ENCODE measurements at places on chromosomes 7 and 10.

- no peak for DNase-seq
These were observed 778.0 kb downstream of the MAGI2 start for GRCh38 chr7:78675511-78675910.

DNA sequence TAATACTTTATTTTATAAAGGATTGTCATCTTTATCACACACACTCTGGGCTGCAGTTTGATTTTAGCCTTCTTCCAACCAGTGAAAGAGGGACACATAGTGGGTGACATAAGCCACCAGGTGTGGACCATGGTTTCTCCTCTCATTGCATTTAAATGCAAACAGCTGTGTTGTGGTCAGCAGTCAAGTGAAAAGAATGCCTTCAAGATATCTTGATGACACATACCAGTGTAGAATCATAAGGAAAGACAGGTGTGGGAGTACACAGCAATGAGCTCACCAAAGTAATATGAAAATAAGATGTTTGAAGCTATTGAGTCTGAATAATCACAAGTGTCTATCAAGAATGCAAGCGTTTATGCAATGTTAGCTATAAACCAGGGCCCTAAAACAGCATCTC lies 580.0 kb downstream of the XPNPEP1 start:
- no peak for DNase-seq

- DNase-seq, result no peak
These were observed 218.5 kb downstream of the TCF7L2 start for GRCh38 chr10:113168584-113168983.

DNA sequence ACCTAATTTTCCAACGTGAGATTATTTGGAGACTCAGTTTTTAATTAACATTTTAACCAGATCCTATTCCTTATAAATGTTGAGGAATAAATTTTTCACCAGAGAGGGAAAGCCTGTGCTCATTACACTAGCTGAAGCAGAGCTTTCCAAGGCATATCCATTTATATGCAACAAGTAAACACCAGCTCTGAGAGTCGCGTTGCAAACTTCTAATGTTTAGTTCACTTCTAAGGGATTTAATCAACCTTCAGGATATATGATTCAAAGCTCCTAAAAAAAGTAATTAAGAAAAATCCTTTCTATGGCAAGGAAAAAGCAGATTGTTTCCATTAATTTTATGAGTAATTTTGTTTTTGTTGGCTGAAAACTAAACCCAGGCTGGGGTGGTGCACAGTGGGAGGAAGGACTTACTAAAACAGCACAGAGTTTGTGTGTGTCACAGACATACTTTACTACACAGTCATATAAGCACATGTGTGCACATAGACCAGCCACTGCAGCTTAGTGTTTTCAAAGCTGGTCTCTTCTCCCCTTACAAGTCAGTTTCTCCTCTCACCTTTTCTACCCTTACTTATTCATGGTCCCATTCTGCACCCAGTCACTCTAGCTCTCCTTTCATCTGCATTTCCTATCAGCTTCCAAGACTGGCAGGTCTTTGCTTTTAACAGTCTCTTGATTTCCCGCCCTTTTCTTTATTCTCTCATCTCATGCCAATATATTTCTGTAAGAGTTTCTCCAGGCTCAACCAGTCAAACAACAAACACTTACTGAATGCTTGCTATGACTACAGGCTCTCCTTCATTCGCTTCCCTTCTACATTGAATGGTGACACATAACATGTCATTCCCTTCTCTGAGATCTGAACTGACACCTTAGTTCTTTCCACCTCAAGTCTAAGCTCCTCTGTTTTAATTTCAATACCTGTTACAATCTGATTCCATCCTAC lies 81.1 kb upstream of the FZD1 start:
- DNase-seq, result no peak

GRCh38 chr7:24462984-24463383 lies 110.3 kb upstream of the PALS2 start:
- no peak for DNase-seq

GRCh38 chr7:54541669-54542625 lies at the start of gene VSTM2A:
VSTM2A (plus strand) TSS chr7:54542375; CDS start chr7:54542731, 356 bp downstream.
- peak; percentile 22 for DNase-seq

- DNase-seq, result no peak
These were observed 422.3 kb downstream of the DGKB start for GRCh38 chr7:14480281-14480680.

- DNase-seq, result no peak
These were observed 59.1 kb downstream of the ZNF365 start for GRCh38 chr10:62433181-62433692.

- peak; percentile 7 for DNase-seq
These were observed 91.8 kb downstream of the PTPRN2 start for GRCh38 chr7:158495786-158496185.

- no peak for DNase-seq
These were observed 64.3 kb downstream of the RGS10 start for GRCh38 chr10:119478111-119478802.

GRCh38 chr7:75804004-75804403 lies 9.6 kb downstream of the CCL24 start:
- DNase-seq, result no peak

DNA sequence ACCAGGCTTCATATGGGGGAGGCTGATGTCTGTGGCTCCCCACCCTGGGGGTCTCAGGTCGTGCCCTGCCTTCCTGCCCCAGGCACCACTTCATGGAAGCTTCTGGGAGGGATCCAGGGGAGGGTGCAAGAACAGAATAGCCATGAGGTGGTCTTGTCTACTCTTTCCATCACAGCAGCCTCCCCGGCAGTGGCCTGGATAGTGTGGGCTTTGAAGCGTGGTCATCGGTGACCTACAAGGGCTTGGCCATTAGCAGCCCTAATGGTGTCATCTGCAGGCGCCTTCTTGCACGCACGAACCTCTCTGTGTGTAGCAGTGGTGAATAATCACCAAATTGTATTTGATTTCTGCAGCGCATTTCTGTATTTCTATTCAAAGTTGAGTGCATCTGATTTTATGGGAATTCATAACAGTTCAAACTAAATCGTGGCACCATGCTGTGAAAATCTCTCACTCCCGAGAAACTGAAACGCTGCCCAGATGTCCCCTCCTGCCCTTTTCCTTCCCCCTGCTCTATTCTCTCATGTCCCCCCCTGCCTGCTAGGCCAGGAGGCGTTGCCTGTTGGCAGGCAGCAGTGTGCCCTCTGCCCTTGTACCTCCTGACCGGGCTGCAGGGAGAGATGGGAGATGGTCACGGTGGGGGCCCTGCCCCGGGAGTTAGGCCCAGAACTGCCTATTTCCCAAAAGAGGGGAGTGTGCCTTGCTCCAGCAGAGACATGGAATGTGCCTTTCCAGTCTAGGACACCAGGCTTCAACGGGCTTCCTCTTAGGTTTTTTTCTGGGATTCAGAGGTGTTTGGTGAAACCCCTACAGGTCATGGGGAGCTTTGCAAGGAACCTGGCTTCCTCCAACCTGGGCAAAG lies 34.8 kb downstream of the CDH23 start:
- no peak for DNase-seq

GRCh38 chr10:3895045-3895631 lies 110.1 kb upstream of the KLF6 start:
- DNase-seq, result no peak

GRCh38 chr10:92291616-92291865 lies 574 bp downstream of the MARCHF5 start:
- no peak for DNase-seq

GRCh38 chr10:86312701-86313270 lies 53.8 kb downstream of the GRID1 start:
- DNase-seq, result no peak

- no peak for DNase-seq
These were observed 6.4 kb downstream of the DLX6 start for GRCh38 chr7:97011536-97012364.

DNA sequence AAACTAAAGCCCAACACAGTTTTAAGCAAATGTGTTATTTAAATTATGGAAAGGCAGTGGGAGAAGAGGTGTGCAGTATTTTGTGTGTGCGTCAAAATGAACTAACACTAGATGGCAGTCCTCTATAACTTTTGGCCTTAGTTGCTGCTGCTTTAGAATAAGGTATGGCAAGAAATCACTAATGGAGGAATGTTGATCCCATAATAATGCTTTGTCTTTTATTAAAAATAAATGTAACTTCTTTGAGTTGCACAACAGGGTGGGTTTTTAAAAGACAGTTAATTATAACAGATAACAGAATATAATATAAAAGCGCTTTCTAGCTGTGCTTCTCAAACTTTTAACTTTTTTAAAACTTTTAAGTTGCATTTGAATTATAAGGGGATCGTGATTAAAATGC lies 56.4 kb downstream of the BBS9 start:
- DNase-seq, result peak; percentile 8

DNA sequence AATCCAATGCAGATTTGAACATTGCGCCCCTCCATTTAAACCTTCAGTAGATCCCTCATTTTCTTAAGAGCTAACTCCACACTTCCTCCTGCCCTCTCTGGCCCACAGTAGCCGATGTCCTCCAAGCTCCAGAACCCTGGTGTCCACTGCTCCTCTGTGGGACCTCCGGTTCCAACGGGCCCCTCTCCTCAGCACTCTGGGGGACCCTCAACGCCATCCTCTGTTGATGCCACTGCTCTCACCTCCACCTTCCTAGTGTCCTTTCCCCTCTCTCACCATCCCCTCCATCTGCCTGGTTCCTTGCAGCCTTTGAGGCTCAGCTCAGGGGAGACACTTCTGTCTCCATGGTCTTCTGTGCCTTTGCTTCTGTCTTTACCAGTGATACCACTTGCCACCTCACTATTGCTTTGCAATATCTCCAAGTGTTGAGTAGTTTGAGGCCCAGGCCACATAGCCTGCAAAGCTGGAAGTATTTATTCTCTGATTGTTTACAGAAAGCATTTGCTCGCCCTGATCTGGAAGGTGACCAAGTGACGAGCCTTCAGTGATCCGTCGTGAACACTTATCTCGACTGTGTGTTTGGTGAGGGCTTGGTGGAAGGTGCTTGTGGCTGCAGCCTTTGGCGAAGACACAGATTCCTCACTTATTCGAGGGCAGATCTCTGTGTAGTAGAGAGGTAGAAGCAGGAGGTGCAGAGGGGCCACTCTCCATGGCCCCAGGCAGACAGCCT lies 104.8 kb upstream of the SHH start:
- DNase-seq, result no peak

DNA sequence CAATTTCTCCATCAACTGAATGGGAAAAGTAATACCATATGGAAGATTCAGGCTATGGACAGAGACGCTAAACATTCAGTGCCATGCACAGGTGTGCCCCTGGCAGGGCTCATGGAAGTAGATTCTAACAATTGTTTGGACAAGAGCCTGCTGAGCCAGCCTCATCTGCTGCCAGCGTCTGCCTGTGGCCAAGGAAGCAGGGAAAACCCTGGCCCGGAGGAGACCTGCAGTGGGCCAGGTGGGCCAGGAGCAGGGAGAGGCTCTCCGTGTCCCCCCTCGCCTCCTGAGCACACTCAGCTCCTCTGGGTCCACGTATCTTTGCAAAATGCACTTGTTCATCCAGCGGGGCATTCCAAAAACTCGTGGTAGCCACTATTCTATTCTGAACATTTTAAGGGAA lies 130.1 kb downstream of the TCERG1L start:
- DNase-seq, result no peak

DNA sequence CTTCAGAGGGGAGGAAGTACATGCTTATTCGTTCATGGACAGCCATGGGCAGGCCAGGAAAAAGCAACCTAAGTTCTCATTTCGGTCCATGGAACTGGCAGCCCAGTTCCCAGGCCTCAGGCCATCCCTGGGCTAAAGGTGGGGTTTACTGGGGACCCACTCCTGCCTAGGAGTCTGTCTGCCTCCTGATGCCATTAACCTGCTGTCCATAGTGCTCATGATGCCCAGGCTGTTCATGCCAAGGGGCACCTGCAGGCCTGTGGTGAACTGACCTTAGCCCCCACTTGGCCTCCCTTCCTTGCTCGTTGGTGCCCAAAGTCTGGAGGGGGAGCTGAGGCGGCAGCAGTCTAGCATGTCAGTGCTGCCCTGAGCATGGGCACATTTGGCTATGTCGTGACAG lies 450.2 kb upstream of the MBL2 start:
- no peak for DNase-seq

DNA sequence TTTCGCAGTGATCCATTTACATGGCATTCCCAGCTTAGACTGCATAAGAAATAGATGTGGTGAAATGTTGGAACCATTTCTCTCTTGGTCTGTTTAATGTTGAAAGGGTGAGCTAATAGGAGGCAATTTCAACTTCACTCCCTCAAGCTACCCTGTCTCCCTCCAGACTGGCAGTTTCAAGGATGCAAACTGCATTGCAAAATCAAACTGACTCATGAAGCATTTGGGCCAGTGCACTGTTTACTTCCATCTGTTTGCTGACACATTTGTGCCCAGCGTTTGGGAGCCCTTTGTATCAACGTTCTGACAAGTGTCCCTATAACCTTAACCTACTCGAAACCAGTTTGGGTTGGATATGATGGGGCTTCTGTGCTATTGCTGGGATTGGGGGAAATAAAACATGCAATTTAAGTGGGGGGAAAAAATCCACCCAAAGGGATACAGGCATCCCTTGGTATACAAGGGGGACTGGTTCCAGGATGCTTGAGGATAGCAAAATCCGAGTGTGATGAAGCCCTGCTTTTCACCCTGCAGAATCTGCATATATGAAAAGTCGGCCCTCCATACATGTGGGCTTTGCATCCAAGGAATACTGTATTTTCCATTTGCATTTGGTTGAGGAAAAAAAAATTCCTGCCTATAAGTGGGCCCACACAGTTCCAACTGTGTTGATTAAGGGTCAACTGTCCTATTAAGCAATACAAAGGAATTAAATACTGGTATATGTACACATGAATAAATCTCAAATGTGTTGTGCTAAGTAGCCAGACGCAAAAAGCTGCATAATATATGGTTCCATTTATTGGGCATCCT lies 15.6 kb downstream of the RHEB start:
- DNase-seq, result no peak

DNA sequence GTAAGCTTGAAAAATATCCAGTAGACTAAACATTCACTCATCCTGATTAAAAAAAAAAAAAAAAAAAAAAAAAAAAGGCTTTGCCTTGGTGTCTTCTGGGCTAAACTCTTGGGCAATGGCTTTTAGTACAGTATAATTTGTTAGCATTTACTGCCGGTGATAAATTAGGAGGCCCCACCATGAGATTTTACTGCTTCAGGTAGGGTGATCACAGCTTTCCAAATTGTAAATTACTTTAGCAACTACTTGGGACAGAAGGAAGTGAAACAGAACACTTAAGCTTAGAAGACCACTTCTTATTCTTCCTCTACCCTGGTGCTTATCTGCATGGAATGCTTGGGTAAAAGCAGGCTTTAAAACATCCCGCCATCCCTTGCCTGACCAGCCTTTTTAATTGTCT lies 152.1 kb downstream of the HIBADH start:
- DNase-seq, result no peak

DNA sequence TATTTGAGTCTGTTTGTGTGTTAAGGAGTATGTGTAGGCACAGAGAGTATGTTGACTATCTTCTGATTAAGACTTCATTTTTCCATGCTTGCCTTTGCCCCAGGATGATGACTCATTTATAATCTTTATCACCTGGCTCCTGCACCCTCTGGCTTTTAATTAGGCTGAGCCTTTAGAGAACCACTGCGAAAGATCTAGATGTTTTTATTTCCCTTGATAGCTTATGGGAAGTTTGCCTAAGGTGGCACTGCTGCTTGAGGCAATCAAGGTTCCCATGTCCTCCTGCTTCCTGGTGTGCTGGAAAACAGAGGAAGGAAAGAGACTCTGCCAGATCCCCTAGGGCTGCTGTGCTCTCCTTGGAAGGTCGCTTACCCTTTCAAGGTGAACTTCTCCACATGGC lies 114.6 kb downstream of the ARL4A start:
- DNase-seq, result no peak

- DNase-seq, result no peak
These were observed 3.5 kb upstream of the HOGA1 start for GRCh38 chr10:97580421-97581367.

- DNase-seq, result peak; percentile 87
These were observed 85.3 kb upstream of the RPA3 start for GRCh38 chr7:7803715-7804178.

- DNase-seq, result no peak
These were observed 14.0 kb downstream of the AMZ1 start for GRCh38 chr7:2701832-2702593.
